ENCODE measurements at places on chromosomes 7 and 10.
A peak's percentile ranks its signal among the peaks of the same experiment; 100 is the strongest.

GRCh38 chr10:123409426-123409825 lies 255.2 kb downstream of the BUB3 start:
- no peak for DNase-seq

DNA sequence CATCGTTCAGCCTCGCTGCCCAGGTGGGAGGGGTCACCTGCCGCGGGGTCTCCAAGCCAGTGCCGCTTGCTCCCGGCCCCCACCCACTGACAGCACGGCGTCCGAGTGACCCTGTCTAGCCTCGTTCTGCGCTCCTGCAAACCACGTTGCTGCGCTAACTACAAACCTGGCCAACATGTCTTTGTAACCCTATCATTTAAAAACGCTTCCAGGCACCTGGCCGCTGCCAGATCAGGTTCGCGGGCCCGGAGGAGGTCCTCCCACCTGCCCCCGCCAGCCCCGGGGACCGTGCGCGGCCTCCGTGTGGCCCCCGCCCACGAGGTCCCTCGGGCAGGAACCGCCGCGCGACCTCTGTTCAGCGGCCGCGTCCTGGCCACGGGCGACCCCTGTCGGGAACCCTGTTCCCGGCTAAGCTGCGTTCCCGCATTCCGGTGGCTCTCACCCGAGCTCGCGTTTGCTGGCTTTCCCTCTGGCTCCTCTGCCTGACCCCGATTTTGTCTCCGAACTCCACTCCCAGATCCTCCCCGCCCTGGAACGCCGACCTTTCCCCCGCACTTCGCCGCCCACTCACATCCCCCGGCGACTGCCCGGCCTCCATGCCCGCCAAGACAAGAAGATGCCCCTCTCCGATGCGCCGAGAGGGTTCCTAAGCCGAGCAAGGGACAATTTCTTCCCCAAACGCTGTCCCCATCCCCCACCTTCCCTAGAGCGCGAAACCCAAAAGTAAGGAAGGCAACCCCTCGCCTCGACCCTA lies 2.4 kb downstream of the SFMBT2 start:
- DNase-seq, result no peak

DNA sequence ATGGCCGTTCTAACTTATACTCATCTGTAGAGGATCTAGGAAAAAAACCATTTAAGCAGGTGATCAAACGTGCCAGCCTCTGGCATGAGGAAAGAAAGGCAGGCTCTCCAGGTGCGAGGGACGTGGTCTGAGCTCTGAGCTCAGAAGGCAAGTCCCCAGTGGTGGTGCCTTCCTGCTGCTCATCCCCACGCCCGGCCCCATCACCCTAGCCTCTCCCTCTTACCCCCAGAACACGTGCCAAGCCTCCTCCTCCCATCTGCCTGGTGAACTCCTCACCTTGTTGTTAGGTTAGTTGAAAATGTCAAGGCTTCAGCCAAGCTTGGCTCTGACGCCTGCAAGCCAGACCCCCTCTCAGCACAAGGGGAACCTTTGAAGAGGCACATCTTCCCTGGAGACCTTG lies 571.2 kb upstream of the MKI67 start:
- no peak for DNase-seq

DNA sequence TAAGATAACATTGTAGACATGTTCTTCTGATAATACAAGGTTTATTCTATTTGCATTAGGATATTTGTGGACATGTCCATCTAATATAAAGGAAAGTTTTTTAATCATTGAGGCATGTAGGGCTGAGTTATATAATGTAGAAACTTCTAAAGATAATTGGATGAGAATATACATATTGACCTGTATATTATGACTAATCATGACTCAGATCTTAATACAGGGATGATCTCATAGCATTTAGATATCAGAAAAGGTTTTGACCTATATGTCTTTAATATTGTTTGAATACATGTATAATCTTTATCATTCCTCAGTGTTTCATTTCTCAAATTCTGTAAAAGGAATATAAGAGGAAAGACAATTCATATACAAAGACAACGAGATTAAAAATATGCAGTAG lies 39.2 kb downstream of the CD36 start:
- no peak for DNase-seq

DNA sequence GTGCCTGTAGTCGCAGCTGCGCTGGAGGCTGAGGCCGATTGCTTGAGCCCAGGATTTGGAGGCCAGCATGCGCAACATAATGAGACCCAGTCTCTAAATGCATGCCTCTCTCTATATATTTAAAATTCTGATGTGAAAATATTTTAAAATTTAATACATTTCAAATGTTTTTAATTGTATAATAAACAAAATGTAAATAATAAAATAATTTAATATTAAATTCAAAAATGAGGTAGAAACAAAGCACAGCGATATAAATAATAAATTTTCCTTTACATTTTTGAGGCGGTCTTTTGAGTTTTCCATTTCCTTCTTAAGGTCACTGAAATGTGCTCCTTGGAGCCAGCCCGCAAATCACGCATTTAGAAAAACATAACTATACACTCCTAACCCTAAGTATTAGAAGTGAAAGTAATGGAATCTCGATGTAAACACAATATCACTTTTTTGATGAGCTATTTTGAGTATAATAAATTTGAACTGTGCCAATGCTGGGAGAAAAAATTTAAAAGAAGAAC lies 523 bp upstream of the CDK1 start:
- DNase-seq, result no peak

GRCh38 chr7:158284121-158284520 lies 303.5 kb downstream of the PTPRN2 start:
- no peak for DNase-seq

GRCh38 chr10:3780771-3781467 lies 4.1 kb downstream of the KLF6 start:
- DNase-seq, result no peak

- no peak for DNase-seq
Observed at GRCh38 chr10:88507826-88508453, 75.2 kb downstream of the RNLS start.

DNA sequence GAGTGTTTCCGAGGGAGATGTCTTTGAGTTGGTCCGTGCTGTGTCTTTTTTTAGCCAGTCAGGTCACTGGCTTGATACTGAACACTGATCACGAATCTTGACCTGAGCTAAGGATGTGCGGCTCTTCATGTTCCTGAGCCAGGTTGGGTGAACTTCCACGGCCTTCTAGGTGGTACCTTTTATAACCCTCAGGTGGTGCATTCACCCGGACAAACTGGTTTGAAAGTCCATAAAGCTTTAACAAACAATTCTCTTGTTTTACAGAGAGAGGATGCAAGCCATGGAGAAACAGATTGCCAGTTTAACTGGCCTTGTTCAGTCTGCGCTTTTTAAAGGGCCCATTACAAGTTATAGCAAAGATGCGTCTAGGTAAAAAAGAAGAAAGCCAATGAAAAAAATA lies 229.5 kb downstream of the ARHGAP21 start:
- no peak for DNase-seq

DNA sequence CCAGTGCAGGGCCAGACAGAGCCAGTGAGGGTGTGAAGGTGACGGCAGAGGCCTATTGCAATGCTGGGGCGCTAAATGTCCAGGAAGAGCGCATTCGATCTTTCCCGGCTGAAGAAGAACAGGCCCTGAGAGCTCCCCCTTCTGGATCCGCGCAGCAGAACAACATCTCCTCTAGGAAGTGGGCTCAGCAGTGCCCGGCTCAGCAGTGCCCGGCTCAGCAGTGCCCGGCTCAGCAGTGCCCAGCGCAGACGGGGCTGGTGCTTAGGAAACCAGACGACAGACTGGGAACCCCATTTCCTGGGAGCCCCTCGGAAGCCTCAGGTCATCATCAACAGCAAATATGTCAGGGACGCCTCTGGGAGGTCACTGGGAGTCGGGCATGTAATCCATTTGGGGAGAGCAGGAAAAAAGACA lies 4.7 kb upstream of the NOS3 start:
- peak; percentile 70 for DNase-seq

GRCh38 chr7:139568346-139568675 lies 44.8 kb downstream of the CLEC2L start:
- DNase-seq, result no peak

DNA sequence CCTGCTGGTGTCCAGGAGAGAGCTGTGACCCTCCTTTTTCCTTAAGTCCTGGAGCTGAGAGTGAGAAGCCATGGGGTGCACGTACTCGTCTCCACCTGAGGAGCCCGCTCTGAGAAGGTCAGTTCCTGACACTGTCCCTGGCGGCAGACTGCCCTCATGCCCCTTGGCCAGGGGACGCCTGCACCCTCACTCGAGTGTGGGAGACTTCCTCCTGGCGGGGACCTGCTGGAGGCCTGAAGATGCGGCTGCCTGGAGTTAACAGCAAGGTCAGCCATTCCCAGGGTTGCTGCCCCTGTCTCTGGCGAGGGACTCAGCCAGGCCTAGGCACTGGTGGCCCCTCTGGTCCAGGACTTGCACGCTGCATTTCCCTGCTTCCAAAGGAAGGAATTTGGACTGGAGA lies 26.4 kb downstream of the TMEM120A start:
- DNase-seq, result no peak

GRCh38 chr7:104328970-104329825 lies 795 bp downstream of the LHFPL3 start:
- no peak for DNase-seq

DNA sequence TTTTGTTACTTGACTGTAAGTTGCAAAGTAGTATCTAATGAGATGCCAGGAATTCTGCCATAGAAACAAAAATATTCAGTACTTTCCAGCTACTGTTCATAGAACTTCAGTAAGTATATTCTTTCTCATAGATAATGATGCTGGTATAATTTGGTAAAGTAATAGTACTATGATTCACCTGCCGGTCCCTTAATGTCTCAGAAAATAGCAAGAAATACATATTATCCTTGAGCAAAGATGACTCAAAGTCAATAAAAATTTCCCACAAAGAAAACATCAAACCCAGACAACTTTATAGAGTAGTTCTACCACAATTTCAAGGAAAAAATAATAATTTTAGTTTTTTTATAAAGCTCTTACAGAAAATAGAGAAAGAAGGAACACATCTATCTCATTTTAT lies 105.4 kb downstream of the EPDR1 start:
- no peak for DNase-seq

DNA sequence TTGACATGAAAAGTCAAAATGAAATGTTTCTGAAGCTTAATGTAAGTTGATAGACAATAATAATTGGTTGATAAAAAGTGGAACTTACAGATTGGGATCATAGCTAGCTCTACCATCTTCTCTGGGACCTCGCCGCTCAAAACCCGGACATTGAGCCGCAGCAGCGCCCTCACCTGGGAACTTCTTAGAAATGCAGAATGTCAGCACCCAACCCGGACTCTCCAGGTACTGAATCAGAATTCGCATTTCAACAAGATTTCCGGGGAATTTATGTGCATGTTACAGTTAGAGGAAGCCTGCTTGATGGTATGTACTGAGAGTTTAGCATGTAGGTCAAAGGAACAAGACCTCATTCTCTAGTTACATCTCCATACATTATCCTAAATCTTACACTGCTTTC lies 36.7 kb upstream of the ABLIM1 start:
- no peak for DNase-seq

GRCh38 chr10:93680412-93681047 lies 21.9 kb downstream of the FRA10AC1 start:
- DNase-seq, result peak; percentile 15

DNA sequence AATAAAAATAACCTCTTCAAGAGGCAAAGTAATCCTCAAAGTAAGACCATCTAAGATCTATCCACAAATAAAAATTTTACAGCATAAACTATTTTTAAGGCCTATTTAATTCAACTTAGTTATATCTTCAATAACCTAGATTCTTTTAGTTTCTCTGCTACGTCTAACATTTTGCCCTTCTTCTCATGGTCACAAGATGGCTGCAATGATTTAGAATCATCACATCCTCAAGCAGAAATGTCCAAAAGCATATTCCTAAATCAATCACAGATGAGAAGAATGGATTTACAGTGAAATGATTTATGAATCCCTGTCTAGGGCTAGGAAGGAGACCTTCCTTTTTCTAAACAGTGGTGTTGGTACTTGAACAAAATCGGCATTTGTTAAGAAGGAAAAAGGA lies 304.7 kb downstream of the ARHGAP12 start:
- DNase-seq, result no peak

DNA sequence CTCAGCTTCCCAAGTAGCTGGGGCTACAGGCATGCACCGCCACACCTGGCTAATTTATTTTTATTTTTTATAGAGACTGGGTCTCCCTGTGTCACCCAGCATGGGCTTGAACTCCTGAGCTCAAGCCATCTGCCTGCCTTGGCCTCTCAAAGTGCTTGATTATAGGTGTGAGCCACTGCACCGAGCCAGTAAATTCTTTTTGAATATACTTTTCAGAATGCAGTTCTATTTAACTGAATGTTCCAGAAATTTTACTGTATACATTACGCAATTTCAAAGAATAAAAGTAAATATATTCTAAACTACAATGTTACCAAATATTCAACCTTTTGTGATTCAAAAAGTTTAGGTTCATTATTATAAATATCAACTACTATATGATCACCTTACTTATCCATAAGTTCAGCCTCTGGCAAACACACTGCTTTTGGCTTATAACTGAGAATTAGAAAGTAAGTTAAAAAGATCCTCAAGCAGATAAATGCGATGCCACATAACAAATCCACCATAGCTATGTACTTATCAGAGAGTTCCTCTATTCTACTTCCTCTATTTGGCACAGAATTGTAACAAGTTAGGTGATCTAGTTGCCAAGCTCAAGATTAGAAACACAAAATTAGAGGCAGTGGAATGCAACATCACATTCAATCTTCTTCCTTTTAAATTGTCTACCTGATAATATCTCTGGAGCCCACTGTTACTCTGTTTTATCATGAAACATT lies 118.2 kb downstream of the ANK3 start:
- no peak for DNase-seq

DNA sequence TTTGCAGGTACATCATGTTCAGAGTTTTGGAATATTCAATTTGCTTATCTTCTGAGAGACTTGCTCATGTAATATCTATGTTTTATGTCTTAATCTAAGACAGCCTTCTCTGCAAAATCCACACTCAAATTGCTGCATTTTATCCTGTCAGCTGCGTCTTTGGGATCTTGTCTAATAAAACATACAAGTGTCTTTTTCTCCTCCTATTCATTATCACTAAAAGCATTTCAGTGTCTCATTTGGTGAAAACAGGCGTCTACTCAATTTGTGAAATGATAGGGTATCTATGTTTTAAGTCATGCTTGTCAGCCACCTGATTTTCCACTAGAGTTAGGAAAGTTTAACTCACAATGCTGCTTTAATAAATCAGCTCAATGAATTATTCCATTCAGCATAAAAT lies 112.7 kb upstream of the LRRTM3 start:
- DNase-seq, result no peak

- no peak for DNase-seq
Observed at GRCh38 chr7:73758581-73759138, 11.4 kb downstream of the CLDN3 start.

DNA sequence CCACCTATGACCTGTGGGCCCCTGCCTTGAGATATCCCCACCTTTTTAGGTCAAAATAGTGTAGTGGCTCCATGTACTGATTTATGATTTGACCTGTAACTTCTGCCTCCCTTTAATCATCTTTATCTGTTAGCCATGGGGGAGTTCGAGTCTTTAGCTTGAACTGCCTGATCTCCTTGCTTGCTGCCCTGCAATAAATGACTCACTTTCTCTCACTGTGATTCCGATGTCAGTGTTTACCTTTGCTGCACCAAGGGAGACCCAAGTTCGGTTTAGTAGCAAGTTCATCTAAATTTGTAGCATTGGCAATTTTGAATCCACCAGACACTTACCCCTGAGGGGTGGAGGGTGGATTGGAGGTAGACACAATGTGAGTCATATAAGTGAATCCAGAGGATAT lies 814.6 kb upstream of the AUTS2 start:
- DNase-seq, result no peak
